Vagina (tissue), 2 donors: ENCODE measurements at places on chromosomes 3 and 15. TPM values are rescaled to one million over a fixed set of nuclear protein-coding genes. Genes with fewer than 3 reads are reported as not detected.

ROBO2 gene
- 11.0 TPM for total RNA-seq

GRCh38 chr3:136819731-136820679 is 1.1 kb downstream of the SLC35G2 start:
- peak overlapping the region; percentile 74 for H3K4me3 ChIP-seq
- H3K27me3 ChIP-seq, result no peaks in the 10 kb centered on the region
- peaks cover 31% of the 10 kb centered on the region for H3K4me1 ChIP-seq
- peak overlapping the region; percentile 91 for H3K27ac ChIP-seq
- DNase-seq, result no peak
- no peaks in the 10 kb centered on the region for H3K36me3 ChIP-seq

C2CD4B gene
- total RNA-seq, result 0.49 TPM

COX17 gene
- total RNA-seq, result 27.3 TPM
